ENCODE measurements at places on chromosomes 16 and 17. TPM values are rescaled to one million over a fixed set of nuclear protein-coding genes. Genes with fewer than 3 reads are reported as not detected.

The TERB1 gene
- not detected for total RNA-seq

The HEATR9 gene
- not detected for total RNA-seq

The GDPD1 gene
- total RNA-seq, result 4.9 TPM

The IL21R gene
- total RNA-seq, result not detected

The EXOC3L1 gene
- 10.8 TPM for total RNA-seq

The KCNJ2 gene
- 15.5 TPM for total RNA-seq

DNA sequence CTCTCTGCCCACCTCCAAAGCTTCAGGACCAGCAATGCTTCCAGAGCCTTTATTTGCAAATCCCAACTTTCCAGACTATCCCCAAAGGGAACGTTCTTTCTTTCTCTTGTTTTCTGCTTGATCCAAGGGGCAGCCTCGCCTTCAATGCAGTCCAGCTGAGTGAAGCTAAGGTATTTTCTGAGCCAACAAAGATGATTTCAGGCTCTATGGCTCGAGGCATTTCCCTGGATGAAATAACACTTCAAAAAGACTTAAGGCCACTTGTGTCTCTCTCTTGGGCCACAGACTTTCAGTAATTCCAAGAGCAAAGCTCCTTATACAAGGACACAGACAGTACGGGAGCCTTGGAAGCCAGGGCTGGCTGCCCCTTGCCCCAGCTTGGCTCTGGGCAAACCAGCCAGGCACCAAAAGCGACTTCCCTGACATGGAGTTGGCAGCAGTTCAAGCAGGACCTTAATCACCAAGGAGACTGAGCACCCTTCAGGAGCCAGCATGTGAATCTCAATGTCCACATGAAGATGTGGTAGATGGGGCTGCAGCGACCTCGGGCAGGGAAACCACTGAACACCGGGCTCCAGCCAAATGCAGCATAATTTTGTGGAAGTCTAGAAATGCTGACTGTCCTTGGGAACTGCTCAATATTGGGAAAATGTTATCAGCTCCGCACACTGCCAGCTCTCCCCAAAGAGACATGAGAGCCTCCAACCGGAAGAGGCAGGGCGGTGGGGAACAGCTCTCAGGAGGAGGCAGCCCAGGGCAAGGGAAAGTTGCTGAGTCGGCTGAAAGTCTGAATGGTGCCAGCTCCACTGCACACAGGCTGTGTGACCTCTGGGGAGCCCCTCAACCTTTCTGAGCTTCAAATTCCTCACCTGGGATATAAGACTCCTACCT, 39.0 kb downstream of the TK2 start:
- no peak for DNase-seq

GRCh38 chr16:12170103-12171040, 193.8 kb downstream of the SNX29 start:
- DNase-seq, result no peak

DNA sequence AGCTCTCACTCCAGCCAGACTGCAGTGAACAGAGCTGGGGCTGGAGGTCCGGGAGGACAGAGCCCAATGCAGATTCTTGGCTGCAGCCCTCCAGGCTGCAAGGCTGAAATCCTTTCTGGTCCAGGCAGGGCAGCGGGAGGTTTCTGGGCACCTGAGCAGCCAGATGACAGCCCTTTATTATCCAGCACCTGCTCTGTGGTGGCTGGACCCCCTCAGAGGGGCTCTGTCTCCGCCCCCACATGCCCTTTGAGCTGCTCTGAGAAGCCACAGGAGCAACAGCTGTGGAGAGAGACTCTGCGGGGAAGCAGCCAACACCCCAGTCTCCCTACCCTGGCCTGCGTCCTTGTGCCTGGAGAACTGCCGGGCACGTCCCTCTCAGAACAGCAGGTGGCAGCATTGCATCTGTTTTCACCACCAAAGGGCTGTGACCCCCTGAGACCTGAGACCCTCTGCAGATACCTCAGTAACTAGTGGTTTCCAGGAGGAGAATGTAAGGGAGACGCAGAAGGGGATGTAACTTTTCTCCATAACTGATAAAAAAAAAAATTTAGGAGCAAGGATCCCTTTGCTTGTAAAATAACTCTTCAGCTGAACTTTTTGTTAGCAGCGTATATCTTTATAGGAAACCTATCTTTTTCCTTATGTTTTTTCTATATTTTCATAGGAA, 3.7 kb upstream of the CNP start:
- peak; percentile 64 for DNase-seq

DNA sequence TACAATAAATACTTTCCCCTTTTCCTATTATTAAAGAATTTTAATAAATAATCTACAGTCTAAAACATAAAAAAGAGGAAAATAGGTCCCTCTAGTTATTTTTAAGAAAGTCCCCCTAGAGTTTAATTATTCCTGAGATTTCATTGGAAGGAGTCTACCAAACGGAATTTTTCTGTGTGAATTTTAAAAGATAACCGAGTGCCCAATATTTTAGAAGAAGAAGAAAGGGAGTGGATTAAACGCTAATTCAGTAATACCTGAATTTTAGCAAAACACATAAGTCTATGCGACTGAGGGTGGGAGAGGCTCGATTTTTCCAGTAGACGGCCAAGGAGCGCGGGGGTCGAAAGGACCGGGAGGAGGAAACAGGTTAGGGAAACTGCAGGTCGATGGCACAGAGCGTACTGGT, 2.2 kb downstream of the HOXB2 start:
- DNase-seq, result no peak

DNA sequence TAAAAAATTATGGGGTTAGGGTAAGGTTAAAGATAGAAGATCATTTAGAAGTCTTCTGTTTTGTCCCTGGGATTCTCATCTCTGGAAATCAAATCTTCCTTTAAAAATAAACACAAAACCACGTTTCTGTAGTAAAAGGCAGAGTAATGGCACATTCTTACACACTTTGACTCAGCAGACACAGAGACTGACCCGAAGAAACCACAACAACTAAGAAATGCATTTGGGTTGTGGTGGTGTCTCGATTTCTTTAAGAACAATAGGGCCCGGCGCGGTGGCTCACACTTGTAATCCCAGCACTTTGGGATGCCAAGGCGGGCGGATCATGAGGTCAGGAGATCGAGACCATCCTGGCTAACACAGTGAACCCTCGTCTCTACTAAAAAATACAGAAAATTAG, 54.9 kb upstream of the MYH10 start:
- no peak for DNase-seq

GRCh38 chr17:6408276-6408675, 26.6 kb downstream of the AIPL1 start:
- DNase-seq, result no peak

DNA sequence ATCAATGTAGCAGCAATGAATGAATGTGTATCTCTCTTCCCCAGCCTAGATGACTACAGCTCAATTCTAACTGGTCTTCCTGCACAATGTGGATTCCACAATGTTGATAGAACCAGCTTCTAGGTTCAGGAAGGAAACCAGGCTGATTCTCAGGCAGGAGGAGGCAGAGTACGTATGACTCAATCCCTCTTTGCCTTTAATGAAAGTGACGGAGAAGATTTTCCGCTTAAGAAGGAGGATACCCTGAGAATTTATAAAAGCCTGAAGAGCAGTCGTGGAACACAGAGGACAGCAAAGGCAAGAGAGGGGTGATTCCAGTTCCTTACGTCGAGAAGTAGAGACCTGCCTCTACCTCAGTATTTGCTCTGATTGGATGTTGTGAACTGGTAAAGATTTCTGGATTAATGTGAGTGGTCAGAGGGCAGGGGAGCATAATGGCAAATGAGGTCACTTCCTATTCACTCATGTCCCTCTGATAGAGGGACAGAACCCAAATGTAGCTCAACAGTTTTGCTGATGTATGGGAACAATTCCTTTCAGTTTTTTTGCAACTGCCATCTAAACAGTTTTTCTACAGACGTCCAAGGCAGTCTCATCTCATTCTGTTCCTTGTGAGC, 15.0 kb upstream of the SLC16A11 start:
- DNase-seq, result peak; percentile 96

GRCh38 chr16:86261379-86261778, 248.9 kb upstream of the FOXF1 start:
- peak; percentile 16 for DNase-seq

DNA sequence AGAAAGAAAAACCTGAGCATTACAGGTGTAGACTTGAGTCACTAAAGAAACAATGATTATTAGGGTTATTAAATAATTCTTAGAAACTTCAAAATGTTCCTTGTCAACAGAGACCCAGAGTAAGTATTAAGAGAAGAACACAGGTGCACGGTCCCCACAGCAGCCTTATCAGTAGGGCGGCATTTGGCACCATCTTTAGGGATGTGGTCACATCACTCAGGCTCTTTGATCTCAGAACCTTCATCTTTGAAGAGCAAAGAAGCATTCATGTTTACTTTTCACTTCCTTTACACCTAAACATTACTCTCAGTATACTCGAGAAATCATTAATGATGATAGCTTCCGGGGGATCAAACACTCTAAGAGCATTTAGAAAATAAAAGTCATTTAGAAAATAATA, 928.7 kb downstream of the KCNJ2 start:
- no peak for DNase-seq

DNA sequence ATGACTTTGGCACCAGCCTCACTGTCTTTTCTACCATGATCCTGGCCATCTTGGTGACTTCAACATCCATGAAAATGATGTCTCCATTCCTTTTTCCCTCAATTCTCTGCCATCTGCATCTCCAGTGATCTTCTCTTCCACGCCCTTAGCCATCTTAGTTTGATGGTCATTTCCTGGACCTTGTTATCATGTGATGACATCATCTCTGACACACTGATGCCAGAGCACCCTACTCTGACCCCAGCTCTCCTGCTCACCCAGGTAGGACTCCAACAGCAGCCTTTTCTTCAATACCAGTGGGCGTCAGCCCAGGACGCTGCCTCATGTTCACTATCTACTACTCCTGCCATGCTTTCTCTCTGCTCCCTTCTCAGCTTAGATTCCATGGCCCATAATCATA, 83.2 kb downstream of the ZZEF1 start:
- no peak for DNase-seq

DNA sequence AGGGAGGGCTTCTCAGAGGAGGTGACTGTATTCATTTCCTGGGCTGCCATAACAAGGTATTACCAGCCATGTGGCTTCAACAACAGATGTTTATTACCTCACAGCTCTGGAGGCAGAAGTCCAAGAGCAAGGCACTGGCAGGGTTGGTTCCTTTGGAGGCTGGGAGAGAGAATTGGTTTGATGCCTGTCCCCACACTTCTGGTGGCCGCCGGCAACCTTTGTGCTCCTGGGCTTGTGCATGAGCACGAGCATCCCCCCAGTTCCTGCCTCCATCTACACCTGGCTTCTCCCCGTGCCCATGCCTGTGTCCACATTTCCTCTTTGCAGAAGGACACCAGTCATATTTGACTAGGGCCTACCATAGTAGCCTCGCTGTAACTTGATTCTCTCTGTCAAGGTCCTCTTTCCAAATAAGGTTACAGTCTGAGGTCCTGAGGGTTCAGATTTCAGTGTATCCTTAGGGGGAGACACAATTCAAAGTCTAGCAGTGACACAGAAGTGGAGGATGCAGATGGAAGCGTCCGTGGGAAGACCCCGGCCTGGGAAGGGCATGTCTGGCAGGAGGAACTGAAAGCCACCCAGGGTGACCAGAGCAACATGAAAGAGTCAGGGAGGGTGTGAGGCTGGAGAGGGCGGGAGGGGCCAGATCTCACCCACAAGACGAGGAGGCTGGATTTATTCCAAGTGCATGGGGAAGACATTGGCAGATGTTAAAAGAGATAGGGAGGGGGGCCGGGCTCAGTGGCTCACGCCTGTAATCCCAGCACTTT, 188.2 kb upstream of the HSBP1 start:
- DNase-seq, result no peak
